ENCODE measurements at places on chromosomes 11 and 22.

DNA sequence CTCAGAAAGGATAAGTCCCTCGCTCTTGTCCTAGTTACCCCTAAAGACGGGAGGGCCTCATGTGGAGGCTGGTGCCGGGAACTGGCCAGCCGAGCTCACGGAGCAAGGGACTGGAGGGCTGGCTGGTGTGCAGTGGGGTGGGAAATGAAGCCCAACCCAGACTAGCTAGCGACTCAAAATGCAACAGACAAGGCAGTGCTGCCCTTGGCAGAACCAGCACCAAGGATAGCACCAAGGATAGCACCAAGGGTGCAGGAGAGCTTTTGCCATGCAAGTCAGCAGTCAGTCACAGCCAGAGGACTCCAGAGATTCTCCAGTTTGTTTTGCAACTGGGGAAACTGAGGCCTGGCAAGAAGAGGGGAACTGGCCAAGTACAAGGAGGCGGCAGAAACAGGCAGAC, 6.5 kb upstream of the BATF2 start:
- no peak for DNase-seq

- DNase-seq: peak; percentile 2
These were observed 178.6 kb downstream of the MIAT start for GRCh38 chr22:26835929-26836528.

GRCh38 chr11:2663915-2664314, 35.9 kb downstream of the KCNQ1OT1 start:
- DNase-seq: no peak

DNA sequence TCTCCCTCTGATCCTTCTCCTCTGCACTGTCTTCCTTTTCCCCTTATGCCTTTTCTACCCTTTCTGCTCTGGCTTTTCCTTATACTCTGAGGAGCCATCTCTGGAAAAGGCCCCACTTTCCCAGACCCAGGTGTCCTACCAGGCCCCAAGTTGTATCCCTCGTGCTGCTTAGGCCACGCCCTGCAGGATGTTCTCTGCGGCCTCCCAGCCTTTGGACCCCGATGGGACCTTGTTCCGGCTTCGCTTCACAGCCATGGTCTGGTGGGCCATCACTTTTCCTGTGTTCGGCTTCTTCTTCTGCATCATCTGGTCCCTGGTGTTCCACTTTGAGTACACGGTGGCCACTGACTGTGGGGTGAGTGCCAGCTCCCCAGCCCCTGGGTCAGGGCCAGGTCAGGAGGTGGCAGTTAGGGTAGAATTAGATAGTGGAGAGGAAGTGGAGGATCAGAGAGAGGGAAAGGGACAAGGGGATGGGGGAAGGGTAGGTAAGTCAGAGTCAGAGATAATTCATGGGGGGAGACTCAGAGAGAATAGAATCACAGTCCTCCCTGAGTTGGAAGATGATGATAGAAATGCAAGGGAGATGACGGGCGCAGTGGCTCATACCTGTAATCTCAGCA, 8.9 kb downstream of the PGAP2 start:
- no peak for DNase-seq

DNA sequence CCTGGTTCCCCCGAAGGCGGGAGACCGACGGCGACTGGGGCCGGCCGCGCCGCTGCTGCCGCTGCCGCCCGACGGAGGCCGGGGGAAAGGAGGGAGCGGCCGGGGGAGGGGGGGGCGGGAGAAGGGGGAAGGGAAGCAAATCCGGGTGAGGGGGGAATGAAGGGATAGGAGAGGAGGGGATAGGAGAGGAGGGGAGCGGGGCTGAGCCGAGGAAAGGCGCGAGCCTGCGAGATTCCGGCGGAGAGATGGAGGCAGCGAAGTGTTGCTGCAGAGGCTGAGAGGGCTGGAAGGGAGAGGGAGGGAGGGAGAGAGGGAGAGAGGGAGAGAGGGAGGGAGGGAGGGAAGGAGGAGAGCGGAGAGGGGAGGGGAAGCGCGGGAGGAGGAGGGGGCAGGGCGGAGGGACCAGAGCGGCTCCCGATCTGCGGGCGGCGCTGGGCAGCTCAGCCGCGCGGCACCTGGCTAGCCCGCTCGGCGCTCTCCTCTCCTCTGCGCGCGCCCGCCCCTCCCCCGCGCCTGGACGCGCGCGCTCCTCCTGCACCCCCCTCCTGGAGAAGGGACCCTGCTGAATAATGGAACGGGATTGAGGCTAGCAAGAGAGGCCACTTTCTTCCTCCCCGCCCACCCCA, 52.3 kb downstream of the SLC22A12 start:
- DNase-seq: peak; percentile 82

- DNase-seq: no peak
These were observed 26.9 kb upstream of the SCUBE2 start for GRCh38 chr11:9118277-9118676.

- DNase-seq: peak; percentile 29
These were observed 20.8 kb upstream of the IL18BP start for GRCh38 chr11:71977743-71978418.

- DNase-seq: peak; percentile 39
These were observed 2.2 kb upstream of the VPS11 start for GRCh38 chr11:119065369-119065768.

DNA sequence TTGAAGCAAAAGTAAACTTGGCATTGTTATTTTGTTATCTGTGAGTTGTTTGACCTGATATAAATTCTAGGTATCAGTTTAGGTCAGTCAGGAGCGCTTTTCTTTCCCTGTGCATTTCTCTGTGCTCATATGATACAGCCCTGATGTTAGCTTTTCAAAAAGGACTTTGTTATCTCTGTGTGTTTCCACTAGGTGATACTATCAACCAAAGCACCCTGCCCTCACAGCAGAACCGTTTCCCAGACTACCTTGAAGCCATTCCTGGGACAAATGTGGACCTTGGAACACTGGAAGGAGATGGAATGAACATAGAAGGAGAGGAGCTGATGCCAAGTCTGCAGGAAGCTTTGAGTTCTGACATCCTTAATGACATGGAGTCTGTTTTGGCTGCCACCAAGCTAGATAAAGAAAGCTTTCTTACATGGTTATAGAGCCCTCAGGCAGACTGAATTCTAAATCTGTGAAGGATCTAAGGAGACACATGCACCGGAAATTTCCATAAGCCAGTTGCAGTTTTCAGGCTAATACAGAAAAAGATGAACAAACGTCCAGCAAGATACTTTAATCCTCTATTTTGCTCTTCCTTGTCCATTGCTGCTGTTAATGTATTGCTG, 87.7 kb upstream of the BIRC3 start:
- DNase-seq: no peak

DNA sequence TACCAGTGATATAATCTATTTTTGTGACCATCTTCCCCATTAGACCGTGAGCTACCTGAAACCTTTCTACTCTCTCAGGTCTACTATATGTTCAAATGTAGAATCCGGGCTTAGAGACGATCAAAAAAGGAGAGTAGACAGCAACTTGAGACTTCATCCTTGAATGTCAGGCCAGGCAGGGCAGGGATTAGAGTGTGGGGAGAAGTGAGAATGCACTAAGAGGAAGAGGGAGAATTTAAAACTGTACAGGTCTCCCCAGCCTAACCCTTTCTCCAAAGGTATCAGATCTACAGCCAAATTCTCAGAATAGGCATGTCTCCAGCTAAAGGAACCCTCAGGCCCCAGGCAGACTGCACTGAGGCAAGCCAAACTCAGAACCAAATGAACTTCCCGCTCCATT, 935 bp downstream of the LAMTOR1 start:
- DNase-seq: no peak

GRCh38 chr11:2273771-2274170, 3.4 kb upstream of the ASCL2 start:
- DNase-seq: no peak

- DNase-seq: no peak
These were observed 161.0 kb downstream of the FEZ1 start for GRCh38 chr11:125335106-125335505.

- DNase-seq: peak; percentile 6
These were observed 3.7 kb downstream of the RPS3 start for GRCh38 chr11:75403037-75403436.

DNA sequence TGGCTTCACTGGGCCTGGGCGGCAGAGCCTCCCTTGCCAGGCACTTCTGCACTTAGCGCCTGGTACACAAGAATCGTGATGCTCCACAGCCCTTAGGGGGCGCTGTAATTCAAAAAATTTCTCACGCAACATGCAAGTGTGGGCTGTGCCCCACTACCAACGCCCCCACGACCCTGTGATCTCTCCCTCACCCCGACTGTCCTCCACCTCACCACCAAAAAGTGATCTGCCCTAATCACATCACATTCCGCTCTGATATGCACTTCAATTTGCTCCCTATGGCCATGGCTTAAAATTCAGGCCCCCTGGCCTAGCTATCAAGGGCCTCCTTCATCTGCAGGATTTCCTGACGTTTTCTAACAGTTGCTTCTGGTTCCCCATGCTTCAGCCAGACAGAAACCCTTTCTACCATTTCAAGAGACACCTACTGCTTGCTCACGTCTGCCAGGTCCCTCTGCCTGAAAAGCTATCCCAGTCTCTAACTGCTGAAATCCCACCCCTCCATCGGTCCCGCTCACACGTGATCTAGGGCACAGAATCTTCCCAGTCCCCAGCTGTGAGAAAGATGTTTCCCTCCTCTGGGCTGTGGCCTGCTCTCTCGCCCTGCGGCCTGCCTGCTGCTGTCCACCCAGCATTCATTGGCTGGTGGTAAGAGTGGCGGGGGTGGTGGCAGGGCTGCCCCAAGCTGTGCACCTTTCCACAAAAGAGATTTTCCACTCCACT, 27.9 kb upstream of the LRRC32 start:
- DNase-seq: no peak

- no peak for DNase-seq
These were observed 3.1 kb downstream of the ALX4 start for GRCh38 chr11:44306918-44307244.

DNA sequence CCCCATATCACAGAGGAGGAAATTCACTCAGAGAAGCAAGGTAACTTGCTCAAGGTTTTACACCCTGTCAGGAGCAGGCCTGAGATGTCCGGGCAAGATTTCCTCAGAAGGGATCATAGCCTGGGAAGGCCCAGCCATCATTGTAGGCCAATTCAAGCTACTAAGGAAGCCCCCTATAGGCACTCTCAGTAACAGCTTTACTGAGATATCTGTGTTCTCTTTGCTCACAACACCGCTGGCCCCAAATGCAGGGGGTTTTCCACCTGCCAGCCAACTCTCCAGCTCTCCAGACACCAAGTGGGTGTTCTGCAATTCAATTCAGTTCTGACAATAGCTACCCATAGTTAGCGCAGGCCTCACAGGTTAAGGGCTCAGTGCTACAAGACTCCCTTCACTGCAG, 84.0 kb downstream of the SLC36A4 start:
- DNase-seq: no peak

DNA sequence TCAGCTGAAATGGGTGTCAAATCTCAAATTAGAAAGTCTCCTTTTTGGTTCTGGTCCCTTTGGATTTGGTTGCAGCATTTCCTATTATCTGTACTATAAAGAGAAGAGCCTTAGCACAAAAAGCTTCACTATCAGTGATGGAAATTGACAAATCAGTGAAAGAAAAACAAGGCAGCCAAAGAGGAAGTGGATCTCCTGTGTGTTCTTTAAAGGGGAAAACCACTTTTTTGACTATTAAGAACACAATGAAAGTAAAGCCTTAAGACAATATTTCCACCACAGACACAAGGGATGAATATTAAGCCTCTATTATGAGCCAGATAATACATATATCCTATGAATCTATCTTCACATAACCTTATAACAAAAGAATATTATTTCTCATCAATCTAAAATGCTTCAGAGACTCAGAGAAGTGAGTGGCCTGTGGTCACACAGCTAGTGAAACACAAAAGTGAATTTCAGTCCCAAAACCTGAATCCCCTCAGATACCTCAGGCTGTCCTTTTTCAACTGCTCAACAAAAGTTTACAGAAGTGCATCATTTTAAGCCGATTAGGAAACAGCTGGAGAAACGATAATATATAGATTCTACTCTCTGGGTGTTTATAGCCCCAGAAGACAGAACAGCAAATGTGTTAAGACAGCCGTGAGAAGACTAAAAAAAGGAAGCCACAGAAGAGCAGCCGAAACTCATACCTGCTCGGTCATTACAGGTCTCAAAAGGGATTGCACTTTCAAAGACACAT, 24.4 kb upstream of the FSHB start:
- no peak for DNase-seq

GRCh38 chr22:46171940-46172339, 21.6 kb downstream of the PPARA start:
- DNase-seq: no peak

DNA sequence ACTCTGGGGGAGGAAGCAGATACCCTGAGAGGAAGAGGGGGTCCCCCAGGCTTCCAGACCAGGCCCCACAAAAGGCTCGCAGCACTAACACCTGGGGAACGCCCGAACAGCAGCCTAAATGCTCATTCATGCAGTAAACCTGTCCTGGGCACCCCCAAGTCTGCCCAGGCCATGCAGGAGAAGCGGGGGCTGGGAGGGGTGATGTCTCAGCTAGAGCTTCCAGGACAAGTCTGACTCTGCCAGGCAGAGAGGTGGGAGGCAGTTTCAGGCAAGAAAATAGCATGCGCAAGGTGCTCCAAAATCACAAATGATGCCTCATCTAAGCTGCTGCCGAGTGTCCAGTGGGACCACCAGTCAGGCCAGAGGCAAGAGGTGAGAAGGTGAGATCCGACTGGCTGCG, 14.6 kb downstream of the CABP7 start:
- no peak for DNase-seq

DNA sequence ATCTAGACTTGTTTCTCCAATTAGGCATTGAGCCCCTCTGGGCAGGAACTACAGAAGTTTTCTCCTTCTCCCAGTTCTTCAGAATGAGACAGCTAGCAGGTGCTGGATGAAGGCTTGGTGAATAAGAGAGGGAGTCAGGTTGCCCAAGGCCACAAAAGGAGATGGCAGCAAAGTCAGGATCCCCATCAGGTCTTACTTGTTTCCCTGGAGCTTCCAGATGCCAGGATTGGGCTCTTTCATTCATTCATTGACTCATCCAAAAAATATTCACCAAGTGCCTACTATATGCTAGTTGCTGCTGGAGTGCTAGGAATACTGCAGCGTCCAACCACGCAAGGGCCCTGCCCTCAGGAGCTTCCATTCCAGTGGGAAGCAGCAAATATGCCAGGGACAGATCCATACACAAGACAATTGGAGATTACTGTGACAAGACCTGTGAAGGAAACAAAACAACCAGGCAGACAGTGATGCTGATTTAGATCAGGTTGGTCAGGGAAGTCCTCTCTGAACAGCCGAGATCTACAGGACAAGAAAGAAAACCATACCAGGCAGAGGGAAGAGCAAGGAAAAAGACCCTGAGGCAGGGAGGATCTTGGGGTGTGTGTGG, 24.6 kb upstream of the LMO1 start:
- DNase-seq: no peak

DNA sequence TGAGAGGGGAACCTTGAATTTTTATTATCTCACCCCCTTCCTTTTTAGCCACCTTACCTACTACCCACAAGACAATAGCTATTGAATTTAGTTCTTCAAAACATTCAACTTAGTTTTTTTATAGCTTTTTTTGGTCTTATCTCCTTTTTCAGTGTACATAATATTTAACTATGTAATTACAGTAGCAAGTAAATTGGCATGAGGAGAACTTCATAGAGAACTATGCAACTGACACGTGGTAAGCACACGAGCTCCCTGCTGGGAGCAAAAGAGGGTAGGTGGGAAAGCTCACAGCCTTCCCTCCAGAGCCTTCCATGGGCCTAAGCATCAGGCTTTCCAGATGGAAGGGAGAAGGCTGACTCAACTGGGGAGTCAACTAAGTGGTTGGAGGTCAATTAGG, 22.1 kb upstream of the ZDHHC13 start:
- no peak for DNase-seq
